Large intestine (tissue), 12 donors: ENCODE measurements at places on chromosomes 7 and 10. TPM values are rescaled to one million over a fixed set of nuclear protein-coding genes. Genes with fewer than 3 reads are reported as not detected.
A peak's percentile ranks its signal among the peaks of the same experiment; 100 is the strongest.

Gene PON1
- 2.3 TPM for polyA plus RNA-seq

DNA sequence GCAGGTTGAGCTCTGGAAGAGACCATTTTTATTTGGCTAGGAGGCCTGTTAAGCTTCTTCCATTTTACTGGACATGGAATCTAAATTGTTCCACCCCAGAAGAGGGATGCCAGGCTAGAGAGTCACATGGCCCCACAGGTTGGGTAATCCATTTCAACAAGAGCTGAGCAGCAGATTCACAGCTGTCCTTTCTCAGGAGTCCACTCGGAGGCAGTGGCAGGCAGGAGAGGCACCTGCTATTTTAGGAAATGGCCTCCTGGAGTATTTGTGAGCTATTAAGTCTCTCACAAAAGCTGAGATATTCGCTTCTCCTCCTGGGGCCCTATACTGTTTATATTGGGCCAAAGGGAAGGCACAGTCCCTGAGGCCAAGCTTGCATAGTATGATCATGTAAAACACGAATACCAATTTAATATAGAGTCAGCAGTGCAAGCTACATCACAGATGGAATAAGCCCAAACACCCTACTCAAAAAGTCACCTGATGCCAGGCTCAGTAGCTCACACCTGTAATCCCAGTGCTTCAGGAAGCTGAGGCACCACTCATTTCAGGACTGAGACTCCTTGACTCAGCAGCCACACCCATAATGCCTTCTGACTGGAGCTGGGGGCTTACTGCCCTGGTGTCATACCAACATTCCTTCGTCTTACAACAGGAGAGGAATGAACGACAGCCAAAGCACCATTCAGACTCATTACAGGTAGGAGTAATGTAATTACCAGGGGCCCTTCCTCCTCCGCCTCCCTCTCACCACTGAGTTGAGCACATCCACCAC, 124.1 kb downstream of the LMBR1 start:
- peak; percentile 4 for DNase-seq
- no peaks in the 10 kb centered on the region for H3K27me3 ChIP-seq
- H3K4me3 ChIP-seq = no peak overlapping the region
- no peaks in the 10 kb centered on the region for H3K36me3 ChIP-seq
- H3K4me1 ChIP-seq = peaks cover 8% of the 10 kb centered on the region

GRCh38 chr7:2966466-2967078, 77.1 kb downstream of the CARD11 start:
- H3K27me3 ChIP-seq = no peaks in the 10 kb centered on the region
- H3K4me3 ChIP-seq = no peak overlapping the region
- no peak for DNase-seq
- no peak overlapping the region for H3K27ac ChIP-seq

DNA sequence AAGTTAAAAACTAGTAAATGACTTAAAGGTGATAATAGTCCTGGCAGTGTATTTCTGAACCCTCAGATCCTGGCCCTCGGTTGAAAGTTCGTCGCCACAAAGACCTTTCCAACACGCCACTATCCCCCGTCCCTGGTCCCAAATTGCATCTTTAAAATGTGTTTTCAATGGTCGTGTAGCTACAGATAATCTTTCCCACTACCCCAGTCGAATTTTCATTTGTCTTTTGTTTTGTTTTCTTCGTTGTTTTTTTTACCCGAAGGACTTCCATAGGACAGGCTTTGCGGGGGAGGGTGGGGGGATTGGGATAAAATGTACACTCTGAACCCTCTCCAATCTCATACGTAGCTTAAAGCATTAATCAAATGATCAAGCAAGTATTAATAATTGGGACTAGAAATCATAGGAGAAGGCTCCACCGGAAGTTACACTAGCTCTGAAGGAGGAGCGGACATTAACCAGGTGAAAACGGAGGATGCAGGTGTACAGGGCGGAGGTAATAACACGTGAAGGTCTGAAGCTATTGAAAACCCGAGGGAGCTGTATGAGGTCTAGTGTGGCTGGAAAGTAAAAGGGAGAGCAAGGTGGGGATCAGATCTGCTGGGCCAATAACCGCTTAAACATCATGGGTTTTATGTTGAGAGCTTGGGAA, 32.8 kb upstream of the PHF14 start:
- no peak for DNase-seq
- no peaks in the 10 kb centered on the region for H3K27me3 ChIP-seq
- peaks cover 8% of the 10 kb centered on the region for H3K4me1 ChIP-seq
- H3K27ac ChIP-seq = peak overlapping the region; percentile 98

GRCh38 chr7:22543169-22543568, 43.2 kb upstream of the STEAP1B start:
- H3K4me1 ChIP-seq = no peaks in the 10 kb centered on the region
- no peak for DNase-seq
- no peaks in the 10 kb centered on the region for H3K36me3 ChIP-seq
- no peak overlapping the region for H3K4me3 ChIP-seq
- no peak overlapping the region for H3K27ac ChIP-seq
- no peaks in the 10 kb centered on the region for H3K27me3 ChIP-seq

GRCh38 chr10:95397747-95398146, 106.9 kb upstream of the PDLIM1 start:
- no peak overlapping the region for H3K4me3 ChIP-seq
- DNase-seq = no peak
- no peaks in the 10 kb centered on the region for H3K27me3 ChIP-seq

- no peak overlapping the region for H3K27ac ChIP-seq
- no peak for DNase-seq
- no peak overlapping the region for H3K4me3 ChIP-seq
- H3K36me3 ChIP-seq = no peaks in the 10 kb centered on the region
- no peaks in the 10 kb centered on the region for H3K4me1 ChIP-seq
Measured at GRCh38 chr7:46909601-46910051, 672.3 kb downstream of the TNS3 start.
